ENCODE measurements at places on chromosomes 6 and 20.

DNA sequence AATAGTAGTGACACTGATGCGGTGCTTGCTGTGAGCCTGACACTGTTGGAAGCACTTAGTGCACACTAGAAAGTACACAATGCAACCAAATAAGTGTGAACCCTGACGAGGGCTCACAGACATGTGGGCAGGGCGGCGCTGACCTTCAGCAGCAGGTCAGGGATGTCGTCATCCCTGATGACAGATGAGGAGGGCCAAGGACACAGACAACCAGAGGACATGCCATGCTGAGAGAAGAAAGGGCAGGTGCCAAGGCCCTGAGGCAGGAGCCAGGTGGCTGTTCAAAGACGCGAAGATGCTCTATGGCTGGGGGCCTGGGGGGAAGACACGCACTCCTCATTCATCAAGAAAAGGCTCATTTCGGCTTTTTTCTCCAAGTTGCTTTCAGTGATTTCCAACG lies 176.4 kb upstream of the CST7 start:
- DNase-seq, result no peak

GRCh38 chr20:43379239-43379917 lies 78.3 kb upstream of the SRSF6 start:
- DNase-seq, result no peak

DNA sequence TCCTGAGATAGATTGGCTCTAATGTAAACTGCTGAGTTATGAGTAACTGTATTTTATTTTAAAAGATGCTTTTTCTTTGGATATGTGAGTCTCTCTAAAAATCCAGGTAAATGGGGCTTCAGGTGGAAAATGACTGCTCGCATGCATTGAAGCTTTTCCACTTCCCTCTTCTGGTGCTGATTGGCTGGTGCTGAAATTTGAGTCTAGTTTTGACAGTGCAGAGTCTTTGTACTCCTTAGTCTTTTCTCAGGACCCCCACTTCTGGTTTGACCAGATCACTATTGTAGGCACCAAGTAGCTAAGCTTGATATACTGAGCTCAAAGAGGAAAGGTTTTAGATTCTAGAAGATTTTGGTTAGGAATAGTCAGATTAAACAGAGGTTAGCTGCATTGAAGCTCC lies 60.7 kb upstream of the TULP4 start:
- DNase-seq, result no peak

DNA sequence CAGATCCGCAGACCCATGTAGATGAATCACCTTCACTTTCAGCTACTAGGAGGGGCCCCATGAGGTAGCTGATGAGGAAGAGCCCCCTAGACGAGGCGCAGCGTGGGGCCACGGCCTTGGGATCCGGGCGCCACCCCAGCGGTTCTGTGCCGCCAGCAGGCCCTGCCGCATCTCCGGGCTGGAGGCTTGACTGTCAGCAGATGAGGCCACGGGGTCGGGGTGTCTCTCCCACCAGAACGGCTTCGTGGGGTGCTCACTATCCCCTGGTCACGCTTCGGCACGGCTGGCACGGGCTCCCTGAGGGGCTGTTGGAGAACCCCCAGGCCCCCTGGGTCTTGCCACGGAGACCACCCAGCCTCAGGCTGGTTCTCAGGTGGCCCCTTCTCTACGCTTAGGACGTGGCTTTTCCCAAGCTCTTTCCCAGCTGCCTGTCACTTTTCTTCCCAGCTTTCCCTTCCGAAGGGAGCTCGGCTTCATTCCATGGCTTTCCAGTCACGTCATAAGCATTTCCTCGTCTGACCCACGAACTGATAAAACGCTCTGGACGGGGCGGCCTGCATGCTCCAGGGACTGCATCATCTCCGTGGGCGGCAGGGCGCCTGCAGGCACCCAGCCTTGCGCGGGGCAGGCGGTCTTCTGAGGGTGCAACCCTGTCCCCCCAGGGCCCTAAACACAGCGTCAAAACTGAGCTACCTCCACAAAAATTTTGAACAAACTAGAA lies 85.9 kb downstream of the THBS2 start:
- DNase-seq, result no peak

GRCh38 chr6:53651764-53652401 lies 13.7 kb downstream of the KLHL31 start:
- peak; percentile 44 for DNase-seq

GRCh38 chr20:53914781-53915445 lies 155.5 kb downstream of the BCAS1 start:
- DNase-seq, result no peak

GRCh38 chr6:31453259-31453658 lies 44.7 kb upstream of the MICB start:
- no peak for DNase-seq

- DNase-seq, result no peak
Measured at GRCh38 chr6:35258858-35259193, 709 bp upstream of the ZNF76 start.

- no peak for DNase-seq
Measured at GRCh38 chr20:49835031-49835430, 22.4 kb downstream of the SLC9A8 start.

GRCh38 chr6:11494786-11495564 lies 42.6 kb upstream of the TMEM170B start:
- DNase-seq, result no peak

- no peak for DNase-seq
Measured at GRCh38 chr20:32975698-32976674, 28.2 kb downstream of the SUN5 start.

- no peak for DNase-seq
Measured at GRCh38 chr6:25995507-25995906, 32.9 kb downstream of the TRIM38 start.

DNA sequence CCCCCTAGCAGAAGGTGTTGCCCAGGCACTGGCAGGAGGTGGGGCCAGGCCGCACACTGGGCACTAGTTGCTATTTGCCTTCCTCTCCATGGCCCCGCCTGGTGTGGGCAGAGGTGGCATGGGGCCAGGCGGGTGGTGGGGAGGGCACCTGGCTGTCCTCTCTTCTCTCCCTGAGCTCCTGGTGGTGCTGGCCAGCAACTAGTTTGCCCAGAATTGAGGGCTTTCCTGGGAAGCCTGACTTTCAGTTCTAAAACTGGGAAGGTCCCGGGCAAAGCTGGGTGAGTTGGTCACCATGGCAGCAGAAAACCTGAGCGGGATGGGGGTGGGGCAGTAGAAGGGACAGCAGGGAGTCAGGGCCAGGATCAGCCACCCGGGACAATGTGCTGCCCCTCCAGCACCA lies 48.2 kb downstream of the RBM38 start:
- no peak for DNase-seq

- no peak for DNase-seq
Measured at GRCh38 chr6:138215093-138215782, 3.1 kb downstream of the PBOV1 start.

DNA sequence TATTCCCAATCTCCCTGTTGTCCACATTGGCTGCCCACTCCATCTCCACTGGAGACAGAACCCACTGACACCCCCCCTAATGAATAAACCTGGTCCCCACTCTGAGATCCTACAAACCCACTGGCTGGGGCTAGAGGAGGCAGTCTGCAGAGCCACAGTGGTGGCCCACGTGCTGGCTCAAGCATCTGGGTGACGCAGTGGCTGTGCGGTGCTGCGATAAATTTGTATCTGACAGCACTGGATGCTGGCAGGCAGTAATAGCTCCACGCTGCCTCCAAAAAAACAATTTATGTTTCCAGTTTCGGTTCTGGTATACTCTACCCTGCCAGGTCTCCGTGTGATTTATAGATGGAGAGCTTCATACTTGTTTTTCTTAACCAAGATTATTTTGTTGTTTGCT lies 87.1 kb upstream of the SYNDIG1 start:
- no peak for DNase-seq

All from T-helper 2 cell (primary cell).